Stomach (tissue), 19 donors: ENCODE measurements at places on chromosomes 4 and X. TPM values are rescaled to one million over a fixed set of nuclear protein-coding genes. Genes with fewer than 3 reads are reported as not detected.

Gene NDST4
- not detected for total RNA-seq

Gene ARMCX6
- 6.4 TPM for total RNA-seq

Gene F9
- total RNA-seq: not detected

Gene STS
- 7.0 TPM for total RNA-seq

Gene GUCY2F
- total RNA-seq: not detected

Gene ZFP92
- total RNA-seq: 0.92 TPM

Gene TMEM271
- total RNA-seq: not detected

Gene SPINK2
- total RNA-seq: not detected

Gene GSX2
- not detected for total RNA-seq

GRCh38 chrX:23902419-23902818 lies 5.3 kb downstream of the APOO start:
- peak overlapping the region; percentile 75 for H3K27ac ChIP-seq
- peak overlapping the region; percentile 7 for H3K4me3 ChIP-seq
- peak; percentile 82 for DNase-seq
- H3K27me3 ChIP-seq: no peaks in the 10 kb centered on the region
- no peaks in the 10 kb centered on the region for H3K36me3 ChIP-seq

DNA sequence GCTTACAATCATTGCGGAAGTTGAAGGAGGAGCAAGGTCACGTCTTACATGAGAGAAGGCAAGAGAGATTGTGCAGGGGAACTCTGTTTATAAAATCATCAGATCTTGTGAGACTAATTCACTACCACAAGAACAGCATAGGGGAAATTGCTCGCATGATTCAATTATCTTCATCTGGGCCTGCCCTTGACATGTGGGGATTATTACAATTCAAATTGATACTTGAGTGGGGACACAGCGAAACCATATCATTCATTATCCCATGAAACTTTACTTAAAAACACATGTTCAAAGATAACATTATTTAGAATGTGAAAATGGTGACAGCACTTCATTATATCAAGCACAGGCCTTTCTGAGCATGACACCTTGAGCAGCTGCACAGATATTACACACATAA lies 1087.8 kb downstream of the C4orf33 start:
- no peaks in the 10 kb centered on the region for H3K27me3 ChIP-seq
- H3K27ac ChIP-seq: no peak overlapping the region
- DNase-seq: no peak

GRCh38 chr4:87192145-87192919 lies 28.1 kb downstream of the KLHL8 start:
- H3K36me3 ChIP-seq: peaks cover 4% of the 10 kb centered on the region
- no peak for DNase-seq
- H3K4me1 ChIP-seq: peaks cover 13% of the 10 kb centered on the region

DNA sequence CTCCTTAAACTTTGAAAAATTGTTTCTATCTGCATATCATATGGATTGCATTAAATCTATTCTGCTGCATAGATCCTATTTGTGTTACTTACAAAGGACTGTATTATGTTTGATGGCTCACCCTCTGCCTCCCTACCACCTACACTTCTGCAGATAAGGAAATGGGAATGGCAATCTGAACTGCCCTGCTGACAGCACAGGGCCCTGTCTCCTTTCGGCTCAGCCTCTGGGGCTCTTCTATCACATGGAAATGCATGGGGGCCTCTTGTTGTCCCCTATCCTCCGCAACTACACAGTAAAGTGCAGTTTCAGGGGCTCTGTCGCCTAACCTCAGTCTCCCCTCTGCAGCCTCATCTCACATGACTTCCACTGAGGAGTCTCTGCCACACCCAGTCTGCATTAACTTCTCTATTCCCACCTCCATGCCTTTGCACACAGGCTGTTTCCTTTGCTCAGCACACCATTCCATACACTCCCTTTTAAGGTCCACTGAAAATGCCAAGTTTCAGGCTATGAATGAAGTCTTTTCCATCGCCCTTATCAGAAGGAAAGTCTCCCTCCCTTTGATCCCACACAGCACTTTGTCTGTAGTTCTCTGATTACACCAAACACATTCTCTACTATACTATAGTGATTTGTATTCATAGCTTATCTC lies 12.5 kb downstream of the RELL1 start:
- H3K4me3 ChIP-seq: no peak overlapping the region
- peak; percentile 53 for DNase-seq

GRCh38 chr4:37757121-37757520 lies 69.4 kb upstream of the PGM2 start:
- H3K27me3 ChIP-seq: no peaks in the 10 kb centered on the region
- DNase-seq: no peak
- H3K4me1 ChIP-seq: peaks cover 27% of the 10 kb centered on the region
- H3K36me3 ChIP-seq: no peaks in the 10 kb centered on the region
- no peak overlapping the region for H3K4me3 ChIP-seq

- no peak overlapping the region for H3K4me3 ChIP-seq
- H3K27ac ChIP-seq: no peak overlapping the region
- peaks cover 6% of the 10 kb centered on the region for H3K4me1 ChIP-seq
- no peaks in the 10 kb centered on the region for H3K27me3 ChIP-seq
- peaks cover 5% of the 10 kb centered on the region for H3K36me3 ChIP-seq
These were observed 163.5 kb downstream of the PPP3CA start for GRCh38 chr4:101183666-101184373.

DNA sequence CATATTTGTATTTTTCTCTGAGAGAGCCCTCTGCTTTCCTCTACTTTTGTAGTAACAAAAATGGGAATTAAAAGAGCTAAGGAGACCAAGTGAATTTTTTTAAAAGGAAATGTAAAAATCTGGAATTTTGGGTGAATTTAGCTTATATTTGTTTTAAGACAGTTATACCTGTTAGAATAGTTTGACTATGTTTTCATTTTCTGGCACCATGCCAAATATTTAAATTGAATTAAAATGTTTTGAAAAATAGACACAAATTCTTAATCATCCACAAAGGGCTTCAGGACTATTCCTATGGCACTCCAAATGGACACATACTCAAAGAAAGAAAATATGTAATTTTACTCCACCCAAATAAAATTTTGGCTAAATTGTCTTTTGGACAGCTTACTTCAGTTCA lies 209.6 kb downstream of the SH3BGRL start:
- H3K27me3 ChIP-seq: no peaks in the 10 kb centered on the region
- DNase-seq: no peak
- no peaks in the 10 kb centered on the region for H3K36me3 ChIP-seq
- H3K27ac ChIP-seq: no peak overlapping the region
- no peaks in the 10 kb centered on the region for H3K4me1 ChIP-seq

GRCh38 chrX:15072880-15073279 lies 197.0 kb downstream of the ASB9 start:
- no peaks in the 10 kb centered on the region for H3K4me1 ChIP-seq
- no peaks in the 10 kb centered on the region for H3K36me3 ChIP-seq
- no peak overlapping the region for H3K27ac ChIP-seq
- no peak for DNase-seq
- no peaks in the 10 kb centered on the region for H3K27me3 ChIP-seq
